LHCN-M2 (cell line): ENCODE measurements at places on chromosomes 11 and 22. TPM values are rescaled to one million over a fixed set of nuclear protein-coding genes. Genes with fewer than 3 reads are reported as not detected.

The TCF20 gene
- 17.6 and 18.1 TPM in 2 replicates for total RNA-seq

The FAM180B gene
- total RNA-seq, result not detected in 2 replicates

GRCh38 chr22:19882446-19883381 is 28.0 kb upstream of the GNB1L start:
- DNase-seq, result no peak

The DMC1 gene
- 2.8 and 20.8 TPM in 2 replicates for total RNA-seq

The H19 gene
- 4,327 and 6,113 TPM in 2 replicates for total RNA-seq

The PDE3B gene
- total RNA-seq, result 0.06 TPM in 1 of 2 replicates, not detected in the other

The LDHAL6A gene
- not detected in 2 replicates for total RNA-seq

- peak; percentile 24 for DNase-seq
Measured at GRCh38 chr22:18060646-18061620, 16.9 kb upstream of the PEX26 start.

- no peak for DNase-seq
Measured at GRCh38 chr11:90809581-90809980, 586.7 kb upstream of the CHORDC1 start.

The KRTAP5-2 gene
- not detected in 2 replicates for total RNA-seq

The PHETA2 gene
- total RNA-seq, result 15.7 and 17.6 TPM in 2 replicates

GRCh38 chr11:58446294-58446693 is 4.3 kb upstream of the OR5B12 start:
- no peak for DNase-seq

DNA sequence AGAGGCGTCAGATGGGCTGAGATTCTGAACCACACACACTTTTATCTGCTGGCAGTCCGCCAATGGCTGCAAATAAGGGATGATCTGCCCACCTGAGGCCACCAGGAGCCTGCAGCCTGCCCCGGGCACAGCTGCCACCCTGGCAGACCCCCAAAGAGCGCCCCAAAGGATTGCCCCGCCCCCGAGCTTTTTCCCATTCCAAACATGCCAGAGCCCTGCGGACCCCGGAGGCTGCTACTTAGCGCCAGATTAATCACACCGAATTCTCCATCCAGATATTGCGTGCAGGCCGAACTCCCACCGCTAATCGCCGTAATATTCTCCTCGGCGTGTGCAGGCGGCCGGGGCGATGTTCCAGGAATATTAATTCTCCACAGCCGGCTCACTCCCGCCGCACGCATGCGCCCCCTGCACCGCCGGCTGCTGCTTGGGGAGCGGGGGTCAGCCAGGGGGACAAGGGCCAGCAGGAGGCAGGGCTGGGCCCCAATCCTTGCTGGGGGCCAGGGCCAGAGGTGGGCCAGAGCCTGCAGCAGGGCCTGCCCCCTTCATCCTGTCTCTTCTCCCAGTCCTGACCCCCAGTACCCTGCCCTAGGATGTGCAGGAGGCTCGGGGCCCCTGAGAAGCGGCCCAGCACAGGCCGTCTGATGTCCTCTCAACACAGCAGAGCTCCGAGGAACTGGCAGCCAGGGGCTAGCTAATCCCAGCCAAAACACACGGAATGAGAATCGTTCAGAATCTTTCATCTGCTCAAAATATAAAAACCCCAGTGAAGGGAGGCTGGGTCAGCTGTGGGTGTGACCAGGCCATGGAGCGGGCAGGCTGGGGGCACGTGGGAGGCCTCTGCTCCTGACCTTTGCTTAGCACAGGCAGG is 19.5 kb upstream of the TCF20 start:
- no peak for DNase-seq

DNA sequence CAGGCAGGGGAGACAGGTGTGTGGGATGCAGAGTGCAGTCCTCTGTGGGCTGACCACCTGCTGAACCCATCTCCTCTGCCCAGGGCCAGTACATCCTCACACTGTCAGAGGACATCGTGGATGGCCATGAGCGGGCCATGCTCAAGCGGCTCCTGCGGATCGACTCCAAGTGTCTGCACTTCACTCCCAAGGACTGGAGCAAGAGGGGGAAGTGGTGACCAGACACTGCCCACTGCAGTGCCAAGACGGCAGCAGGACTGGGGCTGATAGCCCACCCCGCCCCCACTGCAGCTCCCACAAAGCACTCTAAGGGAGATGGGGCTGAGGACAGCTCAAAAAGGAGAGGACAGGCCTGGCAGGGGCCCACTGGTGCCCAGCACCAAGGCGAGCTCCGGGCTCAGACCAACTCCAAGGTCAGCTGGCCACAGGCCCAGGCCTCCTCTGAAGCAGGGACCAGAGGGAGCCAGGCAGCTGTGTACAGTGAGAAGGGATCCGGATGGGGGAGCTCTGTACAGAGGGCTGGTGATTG is 1.6 kb downstream of the RNASEH2C start:
- DNase-seq, result peak; percentile 53

DNA sequence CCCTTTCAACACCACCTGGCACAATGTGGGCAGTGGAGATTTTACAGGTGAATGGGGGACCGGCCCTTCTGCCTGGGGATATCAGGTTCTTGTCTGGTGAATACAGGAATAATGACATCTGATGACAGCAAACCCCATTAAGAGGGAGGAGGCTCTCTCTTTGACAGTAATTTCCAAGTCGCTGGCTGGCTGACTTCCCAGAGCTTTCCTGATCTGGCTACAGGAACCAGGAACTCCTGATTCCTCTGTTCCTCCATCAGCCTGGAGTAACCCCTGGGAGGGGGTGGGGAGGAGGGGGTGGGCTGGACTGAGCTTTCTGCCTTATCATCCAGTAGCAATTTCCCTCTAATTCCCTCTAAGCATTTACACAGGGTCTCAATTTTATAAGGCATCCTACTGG is 3.7 kb upstream of the MIEF1 start:
- no peak for DNase-seq

- DNase-seq, result no peak
Measured at GRCh38 chr22:26170795-26171580, 1.7 kb downstream of the SEZ6L start.

- DNase-seq, result no peak
Measured at GRCh38 chr22:40982482-40983385, 31.6 kb downstream of the RBX1 start.

DNA sequence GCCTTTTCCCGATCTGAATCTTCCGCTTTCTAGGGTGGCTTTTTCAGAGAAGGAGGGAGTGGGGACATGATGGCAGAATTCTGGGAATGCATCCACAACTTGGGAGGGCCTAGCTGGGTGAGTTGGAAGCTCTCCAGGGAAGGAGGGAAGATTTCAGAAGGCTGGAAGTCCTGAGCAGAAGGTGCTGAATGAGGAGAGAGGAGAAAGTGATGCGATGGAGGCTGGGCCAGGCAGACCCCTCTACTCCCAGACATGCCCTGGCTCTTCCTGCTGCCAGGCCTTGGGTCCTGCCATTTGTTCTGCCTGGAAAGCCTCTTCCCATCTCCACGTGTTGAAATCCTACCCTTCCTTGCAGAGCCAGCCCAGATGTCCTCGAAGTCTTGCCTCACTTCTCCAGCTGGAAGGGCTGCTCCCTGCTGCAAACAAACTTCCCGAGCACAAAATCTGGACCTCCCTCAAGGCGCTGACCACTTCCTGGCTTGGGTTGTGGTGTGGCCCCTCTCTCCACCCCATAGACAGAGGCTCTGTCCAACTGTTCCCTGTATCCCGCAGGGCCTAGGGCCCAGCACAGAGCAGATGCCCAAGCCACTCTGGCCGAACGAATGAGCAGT is 16.8 kb downstream of the LRRC32 start:
- DNase-seq, result no peak

DNA sequence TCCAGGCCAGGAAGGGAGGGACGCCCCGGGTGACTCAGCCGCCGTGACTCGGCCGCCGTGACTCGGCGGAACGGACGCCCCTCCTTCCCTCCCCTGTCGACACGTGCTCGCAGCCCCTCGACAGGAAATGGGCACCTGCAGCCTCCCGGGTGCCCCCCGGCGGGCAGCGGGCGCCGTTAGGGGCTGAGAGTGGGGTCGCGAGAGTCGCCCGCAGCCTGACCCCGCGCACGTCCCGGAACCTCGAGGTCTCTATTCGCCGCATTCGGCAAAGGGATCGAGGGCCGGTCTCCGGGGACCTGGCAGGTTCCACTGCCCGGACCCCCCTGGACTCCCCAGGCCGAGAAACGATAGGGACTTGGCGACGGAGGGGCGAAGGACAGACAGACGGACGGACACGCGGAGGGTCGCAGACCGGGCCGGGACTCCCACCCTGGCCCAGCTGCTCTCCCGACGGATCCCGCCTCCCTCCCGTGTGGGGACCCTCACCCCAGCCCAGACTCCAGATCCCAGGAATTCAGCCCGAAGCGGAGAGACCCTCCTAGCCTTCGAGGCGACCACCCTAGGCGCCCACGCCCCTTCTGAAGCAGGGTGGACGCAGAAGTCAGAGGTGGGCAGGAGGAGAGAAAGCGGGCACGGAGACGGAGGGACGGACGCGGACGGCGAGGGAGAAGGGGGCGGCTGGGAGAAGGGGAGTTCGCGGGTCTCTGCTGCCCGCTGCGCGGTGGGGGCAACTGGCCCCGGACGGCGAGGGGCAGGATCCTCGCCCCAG is 648 bp downstream of the FOSL1 start:
- peak; percentile 87 for DNase-seq

- DNase-seq, result peak; percentile 21
Measured at GRCh38 chr11:111047374-111047773, 198.2 kb upstream of the POU2AF2 start.

The BEST1 gene
- total RNA-seq, result 3.5 and 7.1 TPM in 2 replicates

GRCh38 chr22:39937906-39938305 is 22.3 kb upstream of the TMA7B start:
- no peak for DNase-seq

DNA sequence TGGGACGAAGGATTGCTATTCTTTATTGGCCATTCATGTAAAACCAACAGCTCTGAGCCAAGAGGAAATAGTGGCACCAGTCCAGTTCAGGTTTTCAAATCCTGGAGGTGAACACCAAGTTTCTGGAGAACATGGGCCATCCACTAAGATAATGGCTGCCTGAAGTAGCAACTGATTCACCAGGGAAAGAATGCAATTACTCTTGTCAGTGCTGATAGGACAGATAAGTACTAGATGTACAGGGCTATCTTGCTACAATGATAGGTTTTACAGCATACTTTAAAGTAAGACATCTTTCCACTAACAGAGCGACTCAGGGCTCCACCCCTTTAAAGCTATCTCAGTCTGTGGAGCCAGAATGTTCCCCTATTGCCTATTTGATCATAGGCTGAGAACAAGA is 36.8 kb upstream of the APOA1 start:
- peak; percentile 41 for DNase-seq

GRCh38 chr11:58807343-58807742 is 37.2 kb downstream of the GLYATL2 start:
- DNase-seq, result no peak

DNA sequence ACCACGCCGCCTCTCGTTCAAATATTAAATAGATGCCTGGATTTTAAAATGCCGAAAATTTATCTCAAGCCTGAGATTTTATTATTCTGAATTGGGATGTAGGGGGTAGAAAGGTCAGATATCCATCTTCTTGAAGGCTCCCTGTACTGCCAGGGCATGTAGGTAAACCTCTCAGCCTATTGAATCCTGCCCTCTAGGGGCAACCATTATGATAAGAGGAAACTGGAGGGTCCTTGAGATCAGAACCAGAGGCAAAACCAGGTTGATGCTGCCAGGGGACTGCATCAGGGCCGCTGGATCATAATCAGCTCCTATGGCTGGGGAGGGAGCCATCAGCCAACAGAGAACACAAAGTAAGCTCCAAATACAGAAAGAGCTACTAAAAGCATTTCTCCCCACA is 92.4 kb downstream of the KCNC1 start:
- no peak for DNase-seq

- no peak for DNase-seq
Measured at GRCh38 chr11:35271031-35271430, 132.1 kb downstream of the CD44 start.

DNA sequence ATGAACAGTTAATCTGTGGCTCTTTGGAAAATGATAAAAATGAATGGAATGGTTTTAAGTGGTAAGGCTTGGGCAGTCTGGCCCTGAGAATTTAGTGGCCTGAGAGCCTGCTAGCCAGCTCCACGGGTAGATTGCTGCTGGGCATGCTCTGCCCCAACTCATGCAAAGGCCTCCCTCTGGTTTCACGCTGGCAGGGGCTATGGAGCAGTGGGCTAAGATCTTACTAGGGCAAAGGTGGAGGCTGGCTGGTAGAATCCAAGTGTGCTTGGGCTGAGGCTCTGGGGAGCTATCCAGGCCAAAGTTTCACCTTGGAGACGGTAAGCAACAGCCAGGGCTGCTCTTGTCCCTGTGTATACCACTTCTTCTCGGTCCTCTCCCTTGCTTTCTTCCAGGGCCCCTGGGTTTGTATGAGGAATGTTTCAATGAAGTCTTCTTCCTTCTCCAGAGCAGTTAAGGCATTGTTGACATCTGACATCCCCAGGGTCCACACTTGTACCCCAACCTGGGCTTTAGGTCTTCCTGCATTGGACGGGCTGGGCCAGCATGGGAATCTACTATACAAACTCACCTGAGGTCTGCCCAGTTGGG is 27.4 kb downstream of the UBE2L3 start:
- DNase-seq, result no peak

GRCh38 chr22:20080776-20081654 is 974 bp downstream of the DGCR8 start:
- peak; percentile 66 for DNase-seq

DNA sequence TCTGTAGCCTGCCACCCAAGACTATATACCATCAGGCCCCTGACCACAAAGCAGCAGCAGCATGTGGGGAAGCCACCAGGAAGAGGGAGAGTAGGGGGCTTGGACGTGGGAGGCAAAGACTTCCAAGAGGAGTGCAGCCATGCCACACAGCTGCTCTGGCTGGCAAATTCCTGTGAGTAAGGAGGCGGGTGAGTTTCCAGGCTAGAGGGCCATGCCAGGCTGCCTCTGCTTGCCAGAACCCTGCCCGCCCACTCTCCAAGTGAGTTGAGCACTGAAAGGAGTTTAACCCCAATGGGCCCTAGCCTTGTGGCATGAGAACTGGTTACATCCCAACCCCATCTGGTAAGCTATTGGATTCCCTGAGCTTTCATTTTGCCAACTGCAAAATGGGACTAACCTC is 4.7 kb upstream of the DGAT2 start:
- DNase-seq, result no peak

- DNase-seq, result no peak
Measured at GRCh38 chr11:12831471-12832202, 157.4 kb downstream of the TEAD1 start.

DNA sequence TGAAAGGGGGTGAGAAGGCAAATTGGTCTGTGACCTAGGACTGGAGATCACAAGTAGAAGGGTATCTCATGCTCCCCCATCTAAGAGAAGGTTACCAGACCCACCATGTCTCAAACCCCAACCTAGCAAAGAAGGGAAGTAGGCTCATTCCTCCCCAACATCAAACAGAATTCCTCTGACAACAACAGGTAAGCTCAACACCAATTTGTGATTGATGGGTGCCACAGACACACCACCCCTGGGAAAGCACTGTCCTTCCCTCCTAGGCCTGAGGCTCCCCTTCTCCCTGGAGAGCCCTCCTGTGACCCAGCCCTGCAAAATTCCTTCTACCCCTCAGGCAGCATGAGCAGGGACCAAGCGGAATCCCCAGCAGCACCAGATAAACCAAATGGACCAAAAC is 154.3 kb downstream of the BUD13 start:
- no peak for DNase-seq

- peak; percentile 60 for DNase-seq
Measured at GRCh38 chr11:96279018-96279895, 63.7 kb downstream of the MAML2 start.
